ENCODE measurements at places on chromosomes 7 and 10.

GRCh38 chr7:123797673-123798531 lies 47.1 kb upstream of the HYAL4 start:
- DNase-seq, result no peak

DNA sequence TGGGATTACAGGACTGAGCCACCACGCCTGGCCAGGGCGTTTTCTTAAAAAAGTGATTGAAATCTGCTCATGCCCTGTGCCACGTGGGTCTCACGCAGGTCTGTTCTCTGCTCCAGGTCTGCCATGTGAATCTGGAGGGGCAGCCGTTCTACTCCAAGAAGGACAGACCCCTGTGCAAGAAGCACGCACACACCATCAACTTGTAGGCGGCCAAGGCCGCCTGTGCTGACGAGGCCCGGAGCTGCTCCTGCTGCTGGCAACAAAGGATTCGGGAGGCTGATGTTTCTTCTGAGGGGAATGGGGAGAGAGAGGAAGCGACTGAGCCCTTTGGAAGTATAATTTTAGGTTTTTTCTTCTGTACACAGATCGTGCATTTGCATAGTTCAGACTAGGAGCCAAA lies 23.6 kb upstream of the BMPR1A start:
- no peak for DNase-seq

DNA sequence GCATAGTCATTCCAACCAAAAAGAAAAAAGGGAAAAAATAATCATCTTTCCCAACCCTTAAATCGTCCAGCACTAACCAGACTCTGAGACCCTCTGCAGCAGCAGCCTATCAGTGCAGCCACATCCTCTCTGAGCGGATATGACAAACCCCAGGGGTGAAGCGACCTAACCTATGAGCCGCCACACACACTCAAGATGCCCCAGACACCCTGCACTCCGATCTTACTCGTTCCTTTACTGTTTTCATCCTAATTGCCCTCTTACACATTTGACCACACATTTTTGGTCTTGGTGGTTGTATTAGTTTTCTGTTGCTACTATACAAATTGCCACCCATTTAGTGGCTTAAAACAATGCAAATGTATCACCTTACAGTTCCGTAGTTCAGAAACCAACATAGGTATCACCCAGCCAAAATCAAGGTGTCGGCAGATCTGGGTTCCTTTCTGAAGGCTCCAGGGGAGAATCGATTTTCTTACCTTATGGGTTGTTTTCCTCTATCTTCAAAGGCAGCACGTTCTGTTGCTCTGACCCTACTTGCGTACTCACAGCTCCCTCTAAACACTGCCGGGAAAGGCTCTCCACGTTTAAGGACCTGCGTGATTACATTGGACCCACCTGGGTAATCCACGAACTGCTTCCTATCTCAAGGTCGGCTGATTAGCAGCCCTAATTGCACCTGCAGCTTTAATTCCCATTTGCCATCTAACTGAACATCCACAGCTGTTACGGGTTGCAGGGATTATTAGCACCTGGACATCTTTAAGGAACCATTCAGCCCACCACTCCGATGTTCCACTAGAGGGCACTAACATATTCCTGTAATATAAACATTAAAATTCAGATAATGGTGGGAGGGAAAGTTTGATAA lies 37.3 kb upstream of the PRSS1 start:
- DNase-seq, result no peak

DNA sequence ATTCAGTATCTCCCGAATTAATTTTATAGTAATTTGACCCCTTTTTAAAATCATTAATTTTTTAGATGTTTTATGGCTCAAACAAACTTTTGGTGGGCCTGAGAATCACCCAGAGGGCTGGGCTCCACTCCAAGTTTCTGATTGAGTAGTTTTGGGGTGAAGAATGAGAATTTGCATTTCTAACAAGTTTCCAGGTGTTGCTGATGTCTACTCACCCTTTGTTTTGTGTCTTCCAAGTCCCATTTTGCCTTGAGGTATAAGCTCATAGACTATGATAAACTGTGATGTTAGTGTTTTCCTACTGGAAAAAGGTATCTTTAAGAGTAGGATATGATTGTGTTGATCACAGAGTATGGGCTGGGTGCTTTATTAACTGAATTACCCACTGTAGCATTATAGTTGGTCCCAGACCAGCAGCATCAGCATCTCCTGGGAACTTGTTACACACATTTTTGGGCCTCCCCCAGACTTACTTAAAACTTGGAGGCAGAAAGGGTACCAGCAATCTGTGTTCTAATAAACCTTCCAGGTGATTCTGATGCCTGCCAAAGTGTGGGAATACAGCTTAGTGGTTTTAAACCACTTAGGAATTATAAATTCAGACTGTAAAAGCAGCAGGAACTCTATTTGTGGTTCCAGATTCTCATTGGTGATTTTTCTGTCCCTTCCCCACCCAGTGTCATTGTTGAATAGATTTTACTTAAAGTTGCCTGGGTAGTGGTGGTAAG lies 19.1 kb downstream of the ZNRF2 start:
- DNase-seq, result no peak

DNA sequence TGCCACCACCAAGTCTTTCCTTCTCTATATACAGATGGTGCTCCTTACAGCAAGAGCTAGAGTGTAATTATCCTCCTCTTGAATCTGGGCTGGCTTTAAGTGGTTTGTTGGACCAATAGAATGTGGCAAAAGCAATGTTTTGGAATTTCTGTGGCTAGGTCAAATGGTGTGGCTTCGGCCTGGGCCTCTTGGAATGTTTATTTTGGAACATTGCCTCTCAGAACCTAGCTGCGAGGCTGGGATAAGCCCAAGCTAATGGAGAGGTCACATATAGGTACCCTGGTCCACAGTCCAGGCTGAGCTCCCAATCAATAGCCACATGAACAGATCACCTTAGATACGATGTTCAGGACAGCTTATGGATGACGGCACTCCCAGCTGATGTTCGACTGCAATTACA lies 556.7 kb downstream of the TYW1 start:
- DNase-seq, result no peak

DNA sequence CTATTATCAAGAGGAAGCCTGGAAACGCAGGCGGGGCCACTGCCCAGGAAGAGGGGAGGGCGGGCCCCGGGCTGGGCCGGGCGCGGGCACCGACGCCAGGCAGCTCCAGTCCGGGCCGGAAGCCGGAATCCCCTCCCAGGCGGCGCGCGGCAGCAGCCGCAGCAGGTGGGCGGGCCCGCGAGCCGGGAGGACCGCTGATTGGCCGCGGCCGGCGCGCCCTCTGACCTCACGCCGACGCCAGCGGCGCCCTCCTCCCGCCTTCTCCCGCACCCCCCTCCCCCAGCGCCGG lies 438 bp downstream of the BCL7B start:
- peak; percentile 93 for DNase-seq

DNA sequence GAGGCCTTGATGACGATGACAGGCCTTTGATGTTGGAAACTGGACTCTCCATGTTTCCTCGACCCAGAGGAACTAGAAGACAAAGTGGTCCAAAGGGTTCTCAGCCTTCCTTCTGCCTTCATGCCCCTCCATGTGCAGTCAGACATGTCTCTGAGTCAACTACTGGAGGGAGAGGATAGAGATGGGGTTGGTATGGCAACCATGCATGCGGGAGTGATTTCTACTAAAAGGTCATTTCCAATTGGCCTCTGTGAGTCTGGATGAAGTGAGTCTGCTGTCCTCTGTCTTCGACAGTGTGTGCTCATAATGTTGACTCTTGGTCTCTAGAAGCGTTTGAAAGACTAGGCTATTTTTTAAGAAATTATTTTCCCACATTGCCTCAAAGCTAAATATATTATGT lies 29.2 kb downstream of the STK17A start:
- DNase-seq, result no peak

DNA sequence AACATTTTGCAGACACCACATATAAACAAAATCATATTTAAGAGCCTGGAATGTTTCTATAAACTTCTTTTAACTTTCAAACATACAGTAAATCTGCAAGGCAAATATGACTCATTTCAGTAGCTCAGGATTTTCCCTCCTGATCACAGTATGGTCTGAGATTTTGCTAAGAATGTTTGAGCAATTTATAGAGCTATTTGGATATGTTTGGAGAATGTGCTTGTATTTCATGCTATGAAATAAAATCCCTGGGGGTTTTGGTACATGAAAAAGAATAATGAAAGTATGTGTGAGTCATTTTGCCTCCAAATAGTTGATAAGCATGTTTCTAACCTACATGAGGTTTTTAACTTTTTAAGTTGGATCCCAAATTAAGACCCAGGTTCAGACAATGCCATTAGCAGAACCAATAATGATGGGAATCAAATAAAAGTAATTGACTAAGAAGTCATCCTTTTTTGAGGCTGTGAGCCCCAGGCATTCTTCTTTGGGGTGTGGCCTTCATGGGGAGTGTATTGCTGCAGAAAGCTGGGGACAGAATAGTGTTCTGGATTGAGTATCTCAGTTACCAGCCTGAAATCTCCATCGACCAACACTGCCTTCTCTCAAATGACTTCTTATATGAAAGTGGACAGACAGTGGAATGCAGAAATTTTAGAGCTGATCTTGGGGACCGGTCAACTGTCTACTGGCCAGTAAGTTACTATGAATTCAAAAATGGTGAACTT lies 66.1 kb upstream of the AGBL3 start:
- no peak for DNase-seq

DNA sequence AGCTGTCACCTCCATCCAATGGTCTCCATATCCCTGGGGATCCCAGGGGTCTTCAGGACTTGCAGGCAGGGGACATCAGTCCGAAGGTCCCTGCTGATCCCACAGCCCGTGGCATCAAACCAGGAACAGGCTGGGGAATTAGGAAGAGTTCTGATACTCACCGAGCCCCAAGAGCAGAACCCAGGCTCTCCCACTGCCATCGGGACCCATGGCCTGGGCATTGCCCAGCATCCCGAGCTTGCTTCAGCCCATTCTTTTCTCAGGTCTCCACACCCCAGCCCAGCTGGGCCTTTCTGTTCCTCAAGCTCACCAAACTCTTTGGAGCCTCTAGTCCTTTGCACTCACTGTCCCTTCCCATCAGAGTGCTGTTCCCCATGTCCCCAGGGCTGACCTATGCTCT lies 280.9 kb downstream of the GRID1 start:
- DNase-seq, result no peak

DNA sequence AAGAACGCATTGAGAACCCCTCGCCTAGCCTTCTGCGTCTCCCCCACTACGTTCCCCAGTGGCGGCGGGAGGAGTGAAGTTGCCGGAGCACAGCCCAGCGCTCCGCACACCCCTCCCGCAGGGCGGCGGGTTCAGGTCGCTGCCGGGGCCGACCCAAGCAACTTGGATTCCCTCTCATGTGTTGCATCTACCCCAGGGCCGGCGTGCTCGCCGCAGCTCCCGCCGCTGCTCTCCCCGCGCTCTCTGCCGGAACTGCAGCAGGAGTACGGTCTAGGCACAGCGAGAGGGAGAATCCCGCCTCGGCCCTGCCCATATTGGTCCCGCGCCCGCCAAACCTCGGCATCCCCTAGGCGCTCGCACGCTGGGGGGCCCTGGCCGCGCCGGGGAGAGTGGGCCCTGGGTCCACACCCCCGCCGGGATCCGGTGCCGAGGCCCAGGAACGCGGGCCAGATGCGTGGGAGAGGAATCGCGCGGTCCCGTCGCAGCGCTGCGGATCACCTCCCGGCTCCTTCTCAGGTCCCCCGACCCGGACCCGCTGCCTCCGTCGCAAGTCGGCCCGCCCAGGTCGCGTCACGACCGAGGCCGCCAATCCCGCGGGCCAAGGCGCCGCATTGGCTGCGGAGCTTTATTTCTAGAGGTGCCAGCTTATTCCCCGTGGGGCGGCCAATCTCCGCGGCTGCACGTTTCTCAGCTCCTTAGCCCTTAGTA lies 648 bp upstream of the TMEM243 start:
- DNase-seq, result peak; percentile 86

GRCh38 chr10:124561206-124561605 lies 99.6 kb downstream of the LHPP start:
- no peak for DNase-seq

- no peak for DNase-seq
Observed at GRCh38 chr7:5388273-5388901, 35.2 kb downstream of the TNRC18 start.

DNA sequence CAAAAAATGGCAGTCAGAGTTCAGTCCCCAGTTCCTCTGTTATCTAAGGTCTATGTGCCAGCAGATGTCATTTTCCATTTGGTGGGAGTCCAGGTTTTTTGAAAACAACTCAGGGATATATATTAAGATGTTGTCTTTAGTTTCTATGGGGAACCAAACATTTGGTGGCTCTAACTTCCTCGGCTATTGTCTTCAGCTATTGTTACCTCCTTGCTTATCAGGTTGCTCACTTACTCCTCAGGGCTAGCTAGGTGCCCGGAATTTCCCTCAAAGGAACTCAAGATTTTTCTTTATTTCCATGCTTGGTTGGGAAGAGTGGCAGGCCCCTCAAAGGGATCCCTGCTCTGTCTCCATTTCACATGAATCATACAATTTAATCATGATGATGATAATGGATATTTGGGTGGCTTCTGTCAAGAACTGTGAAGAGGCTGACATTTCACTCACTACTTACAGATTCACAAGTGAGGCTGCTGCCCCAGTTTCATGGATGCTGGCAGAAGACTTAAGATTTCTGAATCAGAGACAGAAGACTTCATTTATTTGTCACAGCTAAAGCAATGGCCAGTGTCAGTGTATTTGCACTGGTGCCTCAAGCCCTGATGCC lies 182.8 kb downstream of the PKD1L1 start:
- DNase-seq, result no peak

DNA sequence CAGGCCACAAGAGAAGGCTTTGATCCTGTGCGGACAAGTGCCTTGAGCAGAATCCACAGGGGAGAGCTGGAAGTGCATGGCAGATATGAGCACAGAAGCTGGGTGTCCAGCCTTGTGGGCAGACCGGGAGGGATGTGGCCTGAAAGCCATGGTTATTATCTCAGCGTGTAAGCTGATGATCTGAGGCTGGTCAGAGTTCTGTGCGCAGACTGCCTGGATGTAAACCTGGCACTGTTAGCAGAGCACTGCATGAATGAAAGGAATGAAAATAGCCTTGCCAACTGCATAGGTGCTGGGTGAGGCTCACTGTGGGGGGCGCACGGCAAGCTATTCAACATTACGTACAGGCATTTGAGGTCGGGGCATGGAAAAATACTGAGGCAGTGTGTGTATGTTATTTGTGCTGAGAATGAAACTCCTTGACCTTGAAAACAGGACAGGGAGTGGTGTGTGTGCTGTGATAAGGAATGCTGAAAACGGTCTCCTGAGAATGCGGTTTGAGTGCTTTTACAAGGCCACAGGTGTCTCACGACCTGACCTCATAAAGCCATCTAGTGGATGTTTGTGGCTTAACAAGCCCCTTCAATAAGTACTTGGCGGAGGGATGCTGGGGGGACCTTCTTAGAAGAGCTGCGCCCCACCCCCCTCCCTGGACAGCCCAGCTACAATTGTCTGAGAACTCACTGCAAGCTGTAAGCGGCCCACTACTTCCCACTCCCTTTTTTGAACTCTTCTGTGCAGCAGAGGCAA lies 18.7 kb downstream of the AKR1C1 start:
- no peak for DNase-seq

DNA sequence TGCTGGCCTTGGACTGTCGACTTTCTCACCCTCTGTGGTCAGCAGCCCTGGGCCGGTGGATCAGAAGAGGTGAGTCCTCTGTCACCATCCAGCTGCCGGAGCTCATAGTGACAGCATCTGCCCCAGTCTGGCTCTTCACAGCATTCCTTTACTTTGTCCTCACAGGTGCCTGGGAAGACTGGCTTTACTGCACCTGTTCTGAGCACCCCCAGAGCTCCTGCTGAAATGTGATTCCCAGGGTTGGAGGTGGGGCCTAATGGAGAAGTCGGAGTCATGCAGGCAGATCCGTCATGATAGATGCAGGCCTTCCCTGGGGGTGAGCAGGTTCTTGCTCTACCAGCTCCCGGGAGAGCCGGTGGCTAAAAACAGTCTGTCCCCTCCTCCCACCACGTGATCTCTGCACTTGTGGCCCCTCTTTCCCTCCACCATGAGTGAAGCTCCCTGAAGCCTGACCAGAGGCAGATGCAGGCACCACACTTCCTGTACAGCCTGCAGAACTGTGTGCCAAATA lies 171.5 kb downstream of the ZMYND11 start:
- no peak for DNase-seq
